ENCODE measurements at places on chromosomes 12 and 14. TPM values are rescaled to one million over a fixed set of nuclear protein-coding genes. Genes with fewer than 3 reads are reported as not detected.

The CDH24 gene
- 1.4 TPM for total RNA-seq

The TBX3 gene
- total RNA-seq: not detected

The OVCH1 gene
- not detected for total RNA-seq

DNA sequence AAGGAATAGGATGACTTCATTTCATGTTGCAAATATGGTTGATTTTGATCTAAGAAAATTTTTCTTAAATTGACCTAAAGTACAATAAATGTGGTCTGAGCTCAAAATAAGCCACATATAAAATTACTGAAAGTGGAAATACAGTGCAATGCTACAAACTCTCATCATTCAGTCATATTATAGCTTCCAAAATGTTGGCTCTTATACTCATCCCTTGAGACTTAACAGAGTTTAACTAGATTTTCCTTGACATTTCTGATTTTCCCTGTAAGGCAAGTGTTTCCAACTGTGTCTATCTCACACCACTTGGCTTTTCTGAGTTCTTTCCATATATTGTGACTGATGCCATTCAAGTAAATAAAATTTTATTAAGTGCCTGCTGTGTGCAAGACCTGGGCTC, 123.7 kb upstream of the NTF3 start:
- no peak for DNase-seq

- DNase-seq: no peak
Observed at GRCh38 chr14:91279354-91279753, 34.9 kb upstream of the GPR68 start.

- no peak for DNase-seq
Observed at GRCh38 chr14:51443195-51444018, 203.4 kb downstream of the TMX1 start.

- no peak for DNase-seq
Observed at GRCh38 chr12:120466560-120467315, 2.8 kb downstream of the SRSF9 start.

- DNase-seq: no peak
Observed at GRCh38 chr12:46918631-46919030, 92.8 kb upstream of the SLC38A4 start.

GRCh38 chr14:68935761-68936214, 43.3 kb downstream of the ACTN1 start:
- DNase-seq: no peak

GRCh38 chr14:48900565-48900964, 685.6 kb downstream of the RPS29 start:
- DNase-seq: no peak

- DNase-seq: no peak
Observed at GRCh38 chr12:15208871-15209656, 12.2 kb downstream of the RERG start.

- no peak for DNase-seq
Observed at GRCh38 chr14:92615451-92615850, 101.9 kb downstream of the RIN3 start.

DNA sequence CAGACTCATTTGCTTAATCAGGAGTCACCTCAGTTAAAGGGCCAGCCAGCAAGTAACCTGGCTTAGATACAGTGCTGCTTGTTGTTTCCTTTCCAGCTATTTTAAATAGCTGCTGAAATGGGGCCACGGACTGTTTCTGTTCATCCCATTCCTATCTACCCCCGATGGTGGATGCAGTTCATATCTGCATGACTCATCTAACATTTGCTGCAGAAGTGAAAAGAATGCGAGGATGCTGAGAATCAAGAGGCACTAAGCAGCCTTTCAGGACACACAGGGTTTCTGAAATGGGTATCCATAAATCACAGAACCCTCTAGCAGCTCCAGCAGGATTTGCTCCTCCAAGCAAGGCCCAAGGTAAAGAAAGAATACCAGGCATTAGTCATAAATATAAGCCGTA, 60.2 kb upstream of the RTRAF start:
- no peak for DNase-seq

DNA sequence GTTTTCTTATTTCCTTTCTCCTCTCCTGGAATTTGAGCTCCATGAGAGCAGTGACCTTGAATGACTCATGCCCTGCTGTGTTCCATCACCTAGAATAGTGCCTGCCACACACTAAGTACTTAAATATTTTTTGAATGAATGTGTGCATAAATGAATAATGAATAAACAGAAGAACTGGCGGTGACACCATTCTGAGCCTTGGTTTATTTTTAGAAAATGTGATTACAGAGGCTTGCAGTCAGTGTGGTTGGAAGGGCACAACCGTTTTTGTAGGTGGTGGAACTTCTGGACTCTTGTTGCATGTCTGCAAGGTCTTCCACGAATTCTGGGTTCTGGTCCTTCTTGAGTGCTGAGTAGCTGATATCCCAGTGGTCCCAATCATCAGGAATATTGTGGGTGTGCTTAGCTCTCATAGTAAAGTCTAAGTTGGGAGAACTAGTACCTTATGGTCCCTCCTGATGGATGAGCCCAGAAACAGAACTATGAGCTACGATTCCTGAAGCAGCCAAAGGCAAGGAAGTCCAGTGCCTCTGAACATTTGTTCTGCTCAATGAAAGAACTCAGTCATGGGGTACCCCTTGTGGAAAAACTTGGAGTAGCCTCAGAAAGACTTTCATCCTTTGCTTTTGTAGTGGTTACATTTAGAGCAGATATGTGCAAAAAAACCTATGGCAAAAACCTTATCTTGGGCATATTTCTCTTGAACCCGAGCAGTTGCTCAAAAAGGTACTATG, 28.8 kb upstream of the BHLHE41 start:
- no peak for DNase-seq

The OTOGL gene
- total RNA-seq: not detected

- no peak for DNase-seq
Observed at GRCh38 chr14:106848330-106849121, 1322.1 kb downstream of the TMEM121 start.

The SLC22A17 gene
- total RNA-seq: 8.8 TPM

The TGM1 gene
- 31.6 TPM for total RNA-seq

All from activated naive CD4-positive, alpha-beta T cell treated with anti-CD3 and anti-CD28 coated beads, Interleukin-2, amount 50 U/mL, for 72 hours (primary cell).